Stimulated activated CD8-positive, alpha-beta memory T cell treated with anti-CD3 and anti-CD28 coated beads, Interleukin-4, amount 100 ng/mL, for 24 hours (primary cell): ENCODE measurements at places on chromosomes 1 and 21.

GRCh38 chr1:44260792-44261170 lies 47.5 kb downstream of the DMAP1 start:
- DNase-seq = no peak

GRCh38 chr1:113684153-113684541 lies 75.1 kb downstream of the PHTF1 start:
- DNase-seq = no peak

DNA sequence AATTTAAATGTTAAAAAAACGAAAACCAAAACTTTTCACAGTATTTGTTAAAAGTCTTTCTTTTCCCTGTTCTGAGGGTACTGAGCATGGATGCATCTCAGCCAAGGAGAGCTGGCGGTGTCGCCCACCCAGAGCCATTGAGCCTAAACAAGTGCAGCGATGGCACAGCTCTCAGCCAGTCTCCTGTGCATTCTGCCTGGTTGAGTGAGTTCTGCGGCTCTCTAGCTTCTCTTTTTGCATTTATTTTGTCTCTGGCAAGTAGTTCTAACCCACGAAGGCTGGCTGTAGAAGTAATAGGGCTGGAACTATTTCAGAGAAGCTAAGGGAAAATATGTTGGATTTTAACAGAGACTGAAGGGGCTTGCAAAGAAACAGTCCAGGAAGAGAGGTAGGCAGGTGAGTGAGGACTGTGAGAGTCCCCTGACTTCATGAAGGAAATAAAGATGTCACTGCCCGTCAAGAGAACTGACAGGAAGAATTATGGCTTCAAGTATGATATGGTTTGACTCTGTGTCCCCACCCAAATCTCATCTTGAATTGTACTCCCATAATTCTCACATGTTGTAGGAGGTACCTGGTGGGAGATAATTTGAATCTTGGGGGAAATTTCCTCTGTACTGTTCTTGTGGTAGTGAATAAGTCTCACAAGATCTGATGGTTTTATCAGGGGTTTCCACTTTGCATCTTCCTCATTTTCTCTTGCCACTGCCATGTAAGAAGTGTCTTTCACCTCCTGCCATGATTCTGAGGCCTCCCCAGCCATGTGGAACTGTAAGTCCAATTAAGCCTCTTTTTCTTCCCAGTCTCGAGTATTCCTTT lies 35.7 kb upstream of the LIN9 start:
- DNase-seq = no peak

DNA sequence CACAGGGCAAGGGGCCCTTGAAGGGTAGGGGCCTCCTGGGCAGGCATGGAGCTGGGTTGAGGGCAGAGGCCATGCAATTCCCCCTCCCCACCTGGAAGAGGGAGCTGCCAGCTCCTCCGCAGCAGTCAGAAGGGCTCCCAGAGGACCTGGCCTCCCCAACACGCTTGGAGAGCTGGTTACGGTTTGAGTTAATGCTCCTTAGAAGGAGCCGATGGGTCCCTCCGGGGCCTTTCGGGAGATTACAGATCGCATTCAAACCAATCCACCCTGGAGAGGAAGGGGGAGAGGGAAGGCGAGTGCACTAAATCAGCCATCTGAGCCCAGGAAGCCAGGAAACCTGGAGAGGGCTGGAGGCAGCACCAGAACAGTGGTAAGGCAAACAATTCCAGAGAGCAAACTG lies 106.3 kb upstream of the CSF3R start:
- DNase-seq = no peak

DNA sequence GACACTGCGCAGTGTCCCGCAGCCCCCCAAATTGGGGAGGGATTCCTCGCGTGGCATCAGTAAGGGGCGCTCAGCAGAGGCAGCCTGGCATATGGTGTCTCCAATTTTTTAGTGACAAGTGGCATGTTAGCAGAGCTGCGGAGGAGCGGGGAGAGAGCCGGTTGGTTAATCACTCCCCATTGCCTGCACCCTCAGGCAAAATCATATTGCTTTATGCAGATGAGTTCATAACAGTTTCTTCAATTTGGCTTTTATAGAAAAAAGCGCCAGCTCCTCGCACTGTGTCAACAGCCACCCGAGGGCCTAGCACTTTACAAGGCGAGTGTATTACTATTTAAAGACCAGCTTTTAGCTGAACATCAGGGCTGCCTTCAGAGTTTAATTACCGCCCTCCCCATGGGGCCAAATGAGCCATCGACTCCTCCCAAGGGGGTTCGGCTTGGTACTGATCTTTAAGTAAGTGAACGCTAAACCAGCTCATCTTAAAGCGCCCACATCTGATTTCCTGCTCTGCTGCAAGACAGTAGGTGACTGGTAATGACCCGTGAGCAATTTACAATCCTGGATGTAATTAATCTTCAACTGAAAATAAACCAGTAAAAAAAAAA lies 298.9 kb downstream of the DSCAM start:
- DNase-seq = no peak

DNA sequence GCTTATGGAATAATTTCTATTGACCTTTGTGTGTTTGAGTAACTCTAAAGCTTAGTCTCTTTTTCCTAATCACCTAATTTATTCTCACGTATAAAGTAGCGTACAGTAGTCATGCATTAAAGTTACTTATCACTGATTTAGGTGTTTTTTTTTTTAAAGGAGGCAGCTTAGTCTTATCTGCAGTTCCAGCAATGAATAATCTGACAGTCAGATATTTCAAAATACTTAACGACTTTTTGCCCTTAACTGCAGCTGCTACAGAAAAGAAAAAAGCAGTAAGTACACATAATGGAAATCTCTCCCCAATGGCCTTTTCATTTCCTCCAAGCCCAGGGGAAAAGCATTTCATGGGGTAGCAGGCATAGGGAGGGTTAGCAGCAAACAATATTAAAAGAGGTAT lies 54.6 kb downstream of the SLC35F3 start:
- no peak for DNase-seq

DNA sequence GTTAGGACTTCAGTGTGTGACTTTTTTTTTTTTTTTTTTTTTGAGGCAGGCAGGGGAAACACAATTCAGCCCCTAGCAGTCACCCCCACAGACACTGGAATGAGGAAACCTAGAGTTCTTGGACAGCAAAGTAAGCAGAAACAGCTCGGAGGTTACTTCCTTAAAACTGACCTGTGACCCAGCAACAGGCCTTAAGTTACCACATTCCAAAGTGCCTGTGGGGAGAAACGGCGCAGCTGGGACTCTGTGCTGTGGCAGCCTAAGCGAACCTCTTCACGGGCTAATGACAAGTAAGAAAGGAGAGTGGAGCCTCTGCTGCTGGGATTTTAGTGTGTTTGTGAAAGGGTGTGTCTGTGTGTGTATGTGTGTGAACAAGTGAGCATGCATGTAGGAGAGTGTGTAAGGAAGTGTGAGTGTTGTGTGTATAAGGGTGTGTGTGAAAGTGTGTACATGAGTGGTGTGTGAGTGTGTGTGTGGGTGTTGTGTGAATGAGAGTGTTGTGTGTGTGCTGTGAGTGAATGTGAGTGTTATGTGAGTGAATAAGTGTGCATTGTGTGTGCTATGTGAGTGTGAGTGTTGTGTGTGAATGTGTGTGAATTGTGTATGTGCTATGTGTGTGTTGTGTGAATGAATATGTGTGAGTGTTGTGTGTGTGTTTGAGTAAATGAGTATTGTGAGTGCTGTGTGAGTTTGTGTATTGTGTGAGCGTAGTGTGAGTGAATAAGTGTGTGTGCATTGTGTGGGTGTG lies 180.8 kb downstream of the BRINP2 start:
- DNase-seq = no peak

- no peak for DNase-seq
These were observed 149.7 kb downstream of the LYPLAL1 start for GRCh38 chr1:219323426-219323825.

GRCh38 chr1:193412748-193413147 lies 226.3 kb upstream of the B3GALT2 start:
- no peak for DNase-seq

DNA sequence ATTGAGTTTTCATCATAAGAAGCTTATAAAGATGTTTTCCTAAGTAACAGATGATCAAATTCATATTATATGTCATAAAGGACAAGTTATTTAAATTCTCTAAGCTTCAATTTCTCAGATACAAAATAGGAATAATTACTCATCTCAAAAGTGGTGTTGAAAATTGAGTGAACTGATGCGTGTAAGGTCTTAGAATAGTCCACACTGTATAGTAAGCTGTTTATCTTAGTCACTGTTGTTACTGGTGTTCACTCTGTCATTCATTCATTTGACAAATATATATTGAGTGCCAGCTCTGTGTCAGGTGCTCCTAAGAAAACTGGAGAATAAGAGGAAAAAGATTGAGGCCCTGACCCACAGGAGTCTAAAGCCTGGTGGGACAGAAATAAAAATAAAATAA lies 186.3 kb upstream of the BRINP3 start:
- DNase-seq = no peak

DNA sequence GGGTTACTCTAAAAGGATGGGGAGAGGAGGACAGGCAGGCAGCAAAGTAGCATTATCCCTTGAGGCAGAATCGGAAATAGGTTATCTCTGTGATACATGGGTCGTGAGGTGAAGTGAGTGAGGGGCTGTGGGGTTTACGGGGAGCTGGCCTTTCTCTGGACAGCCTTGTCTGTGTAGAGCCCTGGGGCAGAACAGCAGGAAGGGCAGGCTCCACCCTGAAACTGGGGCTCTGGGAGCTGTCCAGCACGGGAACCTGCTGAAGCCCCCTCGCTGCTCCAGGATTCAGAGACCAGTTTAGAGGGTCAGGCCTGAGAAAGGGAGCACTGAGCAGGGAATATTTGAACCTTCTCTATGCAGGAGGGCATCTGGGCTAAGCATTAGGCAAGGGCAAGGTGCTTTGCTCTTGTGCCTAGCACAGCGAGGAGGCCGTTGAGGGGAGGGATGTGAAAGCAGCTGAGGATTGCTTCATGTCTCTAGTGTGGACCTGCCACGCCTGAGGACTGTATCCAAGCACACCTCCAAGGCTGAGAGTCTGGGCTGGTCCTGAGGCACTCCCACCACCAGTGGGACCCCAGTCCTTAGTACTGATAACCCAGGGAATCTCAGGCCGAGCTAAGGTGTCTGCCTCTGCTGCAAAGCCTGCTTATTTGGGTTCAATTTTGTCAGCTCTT lies 55.8 kb downstream of the NAV1 start:
- no peak for DNase-seq

- DNase-seq = no peak
These were observed 203.2 kb downstream of the RHOU start for GRCh38 chr1:228938537-228938901.

- DNase-seq = no peak
These were observed 144.9 kb upstream of the POU3F1 start for GRCh38 chr1:38191461-38191860.

- DNase-seq = no peak
These were observed 36.0 kb upstream of the IRF2BP2 start for GRCh38 chr1:234645964-234646363.

- no peak for DNase-seq
These were observed 207.2 kb upstream of the KIAA0040 start for GRCh38 chr1:175399795-175400194.

- DNase-seq = no peak
These were observed 167.5 kb downstream of the ZNF281 start for GRCh38 chr1:200242110-200243041.

GRCh38 chr1:169107603-169108208 lies 1.2 kb downstream of the ATP1B1 start:
- no peak for DNase-seq

- DNase-seq = no peak
These were observed 22.7 kb downstream of the DLGAP3 start for GRCh38 chr1:34906756-34907155.

- DNase-seq = no peak
These were observed 95.4 kb downstream of the PTPRU start for GRCh38 chr1:29331729-29332128.

- DNase-seq = no peak
These were observed 64.6 kb upstream of the AK4 start for GRCh38 chr1:65083263-65083896.

DNA sequence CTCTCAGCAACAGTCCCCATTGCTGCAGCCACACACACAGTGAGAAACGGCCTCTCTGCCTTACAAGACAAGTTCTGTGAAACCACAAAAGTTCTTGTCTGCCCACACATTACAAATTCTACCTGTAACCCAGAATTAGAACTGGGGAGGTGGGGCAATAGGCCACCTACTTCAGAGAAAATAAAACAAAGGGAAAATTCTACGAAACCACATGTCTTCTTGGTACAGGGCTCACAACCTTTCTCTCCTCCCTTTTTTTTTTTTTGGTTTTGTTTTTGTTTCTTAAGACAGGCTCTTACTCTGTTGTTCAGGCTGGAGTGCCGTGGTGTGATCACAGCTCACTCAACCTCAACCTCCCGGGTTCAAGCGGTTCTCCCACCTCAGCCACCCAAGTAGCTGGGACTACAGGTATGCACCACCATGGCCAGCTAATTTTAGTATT lies 30.2 kb downstream of the LPAR3 start:
- DNase-seq = no peak

GRCh38 chr1:37373413-37373812 lies 101.0 kb upstream of the ZC3H12A start:
- no peak for DNase-seq

DNA sequence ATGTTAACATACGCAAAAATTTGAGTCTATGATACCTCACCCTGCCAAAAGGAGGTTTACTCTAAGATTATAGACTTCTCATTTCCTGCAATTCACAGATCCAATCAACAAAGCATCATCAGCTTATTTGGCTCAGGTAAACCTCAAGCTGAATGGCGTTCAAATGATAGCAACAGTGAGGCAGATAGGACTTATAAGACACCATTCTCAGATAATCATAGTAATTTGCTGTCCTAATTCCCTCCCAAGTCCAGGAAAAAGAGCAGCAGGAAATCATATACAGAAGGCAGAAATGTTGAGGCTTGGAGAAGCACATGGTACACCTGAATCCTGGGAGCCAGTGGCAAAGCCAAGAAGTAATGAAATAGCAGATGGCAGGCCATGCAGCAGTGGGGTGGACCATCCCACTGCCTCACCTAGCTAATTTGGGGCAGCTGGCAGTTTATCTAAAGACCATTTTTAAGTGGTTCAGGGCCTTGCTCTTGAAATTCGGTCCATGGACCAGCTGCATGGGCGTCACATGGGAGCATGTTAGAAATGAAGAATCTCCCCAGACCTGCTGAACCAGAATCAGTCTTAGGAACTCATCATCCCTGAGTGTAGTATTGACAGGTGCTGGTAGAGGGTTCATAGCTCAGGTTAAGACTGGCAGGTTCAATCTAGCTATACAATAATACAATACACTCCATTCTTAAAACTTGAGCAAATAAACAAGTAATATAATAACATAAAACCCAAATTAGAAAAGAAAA lies 57.7 kb downstream of the ASTN1 start:
- DNase-seq = no peak

DNA sequence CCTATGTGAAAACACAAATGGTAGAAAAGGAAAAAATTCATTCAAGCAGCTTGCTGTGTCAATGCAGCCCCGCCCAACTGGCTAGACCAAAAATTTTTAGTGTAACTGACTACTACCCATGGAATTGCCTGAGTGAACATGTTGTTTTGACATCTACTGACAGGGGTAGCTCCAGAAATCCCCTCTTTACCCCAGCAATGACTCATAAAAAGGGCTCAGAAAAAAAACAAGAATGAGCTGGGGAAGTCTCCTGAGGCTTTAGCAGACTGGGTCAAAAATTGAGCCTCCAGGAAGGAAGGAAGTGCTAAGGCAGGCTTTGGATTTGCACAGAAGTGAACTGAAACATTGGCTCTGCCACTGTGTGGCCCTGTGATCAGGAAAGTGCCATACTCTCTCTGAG lies 24.4 kb upstream of the FGGY start:
- no peak for DNase-seq

GRCh38 chr1:167054946-167055630 lies 35.1 kb downstream of the GPA33 start:
- no peak for DNase-seq
